Activated T-helper 17 cell treated with anti-CD3 and anti-CD28 coated beads, Interleukin-2, amount 50 U/mL, for 72 hours (primary cell): ENCODE measurements at places on chromosomes 1 and 21. TPM values are rescaled to one million over a fixed set of nuclear protein-coding genes. Genes with fewer than 3 reads are reported as not detected.

CPTP gene
- total RNA-seq, result 16.8 TPM

GRCh38 chr1:208848854-208849253 is 604.7 kb upstream of the PLXNA2 start:
- ATAC-seq, result no peak

GRCh38 chr1:53895421-53895820 is 1.4 kb downstream of the DIO1 start:
- ATAC-seq, result no peak

DNA sequence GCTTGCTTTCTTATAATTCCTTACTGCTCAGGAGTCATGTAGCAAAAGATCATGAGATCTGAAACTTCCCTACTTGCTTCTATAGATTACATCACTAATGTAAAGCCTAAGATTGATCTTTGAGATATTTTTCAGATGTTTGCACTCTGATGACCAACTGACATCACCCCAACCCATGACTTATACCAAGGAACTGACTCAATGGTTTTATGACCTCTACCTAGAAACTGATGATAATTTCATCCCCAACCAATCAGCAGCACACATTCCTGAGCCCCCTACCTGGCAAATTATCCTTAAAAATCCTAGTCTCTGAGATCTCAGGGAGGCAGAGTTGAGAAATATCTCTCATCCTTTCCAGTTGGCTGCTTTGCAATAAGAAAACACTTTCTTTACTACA is 122.3 kb upstream of the CAMK1G start:
- ATAC-seq, result no peak
